ENCODE measurements at places on chromosomes 3 and 15. TPM values are rescaled to one million over a fixed set of nuclear protein-coding genes. Genes with fewer than 3 reads are reported as not detected.

COL8A1 gene
- total RNA-seq = 40.2 TPM

GOLGA6D gene
- total RNA-seq = not detected

ASB14 gene
- not detected for total RNA-seq

P2RY13 gene
- not detected for total RNA-seq

CCK gene
- 5.9 TPM for total RNA-seq

BOC gene
- 10.0 TPM for total RNA-seq

MESP2 gene
- total RNA-seq = 2.0 TPM

GRM2 gene
- total RNA-seq = 0.24 TPM

GABRB3 gene
- total RNA-seq = 1.2 TPM

SLC12A1 gene
- 0.13 TPM for total RNA-seq

SPINT1 gene
- total RNA-seq = 4.1 TPM

MGA gene
- total RNA-seq = 12.7 TPM

FOXB1 gene
- total RNA-seq = not detected

PDE8A gene
- 23.8 TPM for total RNA-seq

MGLL gene
- 8.5 TPM for total RNA-seq

STRIT1 gene
- not detected for total RNA-seq

FGF7 gene
- total RNA-seq = 162 TPM

KBTBD13 gene
- total RNA-seq = 0.13 TPM

TEX55 gene
- not detected for total RNA-seq

FETUB gene
- total RNA-seq = not detected

TEX9 gene
- 2.0 TPM for total RNA-seq

POPDC2 gene
- total RNA-seq = 0.13 TPM

ZBED2 gene
- total RNA-seq = 0.39 TPM

PIERCE2 gene
- 6.5 TPM for total RNA-seq

CNTN4 gene
- 2.3 TPM for total RNA-seq

LINGO1 gene
- total RNA-seq = not detected

KLHL6 gene
- total RNA-seq = under 0.01 TPM

FBXO40 gene
- total RNA-seq = not detected

ANXA2 gene
- total RNA-seq = 2,807 TPM
